ENCODE measurements at places on chromosomes 16 and 17.
A peak's percentile ranks its signal among the peaks of the same experiment; 100 is the strongest.

GRCh38 chr17:2361010-2361760 lies 23.9 kb downstream of the SGSM2 start:
- DNase-seq: no peak

DNA sequence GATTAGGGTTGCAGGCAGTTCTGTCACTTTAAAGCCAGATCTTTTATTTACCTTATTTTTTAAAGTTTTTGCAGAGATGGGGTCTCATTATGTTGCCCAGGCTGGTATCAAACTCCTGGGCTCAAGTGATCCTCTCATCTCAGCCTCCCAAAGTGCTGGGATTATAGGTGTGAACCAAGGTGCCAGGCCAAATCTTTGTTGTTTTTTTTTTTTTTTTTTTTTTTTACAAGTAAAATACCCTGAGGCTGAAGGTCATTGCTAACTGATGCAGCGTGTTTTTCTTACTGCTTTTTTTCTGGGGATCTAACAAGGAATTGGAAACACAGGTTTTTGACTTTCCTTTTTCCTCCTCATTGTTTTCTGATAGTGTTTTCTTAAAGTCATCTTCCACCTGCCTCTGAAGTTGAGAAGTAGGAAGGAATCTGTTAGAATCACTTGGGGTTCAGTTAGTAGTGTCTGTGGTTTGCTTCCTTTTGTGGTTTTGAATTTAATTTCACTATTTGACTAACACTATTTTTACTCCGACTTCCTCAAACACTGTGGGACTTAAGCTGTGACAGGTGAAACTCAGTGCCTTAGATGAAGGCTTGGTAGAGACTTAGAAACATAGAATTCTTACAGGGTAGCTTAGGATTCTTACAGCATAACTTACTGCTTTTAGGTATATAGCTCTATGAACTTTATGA lies 22.2 kb downstream of the CLTC start:
- DNase-seq: no peak

DNA sequence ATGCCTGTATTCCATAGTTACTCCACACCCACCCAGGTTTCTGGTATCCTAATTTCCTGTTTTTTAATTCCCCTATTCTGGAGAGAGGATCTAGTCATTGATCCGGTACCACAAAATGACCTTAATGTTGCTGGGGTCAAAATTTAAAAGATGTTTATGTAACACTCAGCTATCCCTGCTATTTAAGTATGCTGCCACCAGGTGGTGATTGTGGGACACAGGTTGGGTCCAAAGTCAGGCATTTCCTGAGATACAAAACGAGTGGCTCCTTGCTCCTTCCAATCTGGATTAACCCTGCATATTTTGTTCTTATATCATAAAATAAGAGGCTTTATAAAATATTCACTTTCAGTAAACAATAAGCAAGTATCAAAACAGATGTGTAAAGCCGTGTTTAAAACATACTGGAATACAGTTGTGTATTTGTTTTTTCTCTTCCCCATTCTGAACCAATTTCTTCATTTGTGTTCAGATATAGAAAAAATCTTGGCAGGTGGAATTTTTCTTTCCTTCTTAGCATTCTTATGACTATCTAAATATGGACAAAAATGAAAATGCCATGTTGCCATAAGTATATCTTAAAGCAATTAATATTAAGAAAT lies 16.3 kb downstream of the HS3ST4 start:
- DNase-seq: no peak

- no peak for DNase-seq
These were observed 18.6 kb downstream of the CCL17 start for GRCh38 chr16:57423152-57423551.

DNA sequence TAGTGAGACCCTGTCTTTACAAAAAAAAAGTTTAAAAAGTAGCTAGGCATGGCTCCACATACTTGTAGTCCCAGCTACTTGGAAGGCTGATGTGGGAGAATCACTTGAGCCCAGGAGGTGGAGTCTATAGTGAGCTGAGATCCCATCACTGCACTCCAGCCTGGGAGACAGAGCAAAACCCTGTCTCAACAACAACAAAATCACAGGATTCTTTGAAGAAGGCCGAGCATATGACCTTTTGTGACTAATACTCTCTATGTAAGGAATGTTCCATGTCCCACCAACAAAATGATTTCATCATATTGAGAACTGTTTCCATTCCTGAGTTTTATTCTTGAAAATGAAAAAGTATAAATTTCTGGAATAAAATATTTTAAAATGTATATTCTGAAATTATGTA lies 58.9 kb upstream of the EFCAB3 start:
- no peak for DNase-seq

DNA sequence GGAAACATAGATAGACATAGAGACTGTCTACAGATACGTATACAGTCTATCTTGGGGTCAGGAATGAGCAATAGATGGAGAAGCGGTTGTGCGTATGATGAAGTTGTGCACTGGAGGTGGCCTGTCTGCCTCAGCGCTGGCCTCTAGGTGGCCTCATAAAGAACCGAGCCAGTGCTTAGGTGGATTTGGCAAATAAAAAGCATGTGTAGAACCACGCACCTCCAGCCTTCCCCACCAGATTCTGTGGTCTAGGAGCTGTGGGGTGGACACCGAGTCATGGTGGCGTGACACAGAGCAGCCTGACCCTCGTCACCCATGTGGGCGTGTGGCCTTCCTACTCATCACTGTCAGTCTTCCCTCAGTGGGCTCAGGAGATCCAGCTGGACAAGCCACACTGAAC lies 34.0 kb downstream of the PGS1 start:
- peak; percentile 19 for DNase-seq

DNA sequence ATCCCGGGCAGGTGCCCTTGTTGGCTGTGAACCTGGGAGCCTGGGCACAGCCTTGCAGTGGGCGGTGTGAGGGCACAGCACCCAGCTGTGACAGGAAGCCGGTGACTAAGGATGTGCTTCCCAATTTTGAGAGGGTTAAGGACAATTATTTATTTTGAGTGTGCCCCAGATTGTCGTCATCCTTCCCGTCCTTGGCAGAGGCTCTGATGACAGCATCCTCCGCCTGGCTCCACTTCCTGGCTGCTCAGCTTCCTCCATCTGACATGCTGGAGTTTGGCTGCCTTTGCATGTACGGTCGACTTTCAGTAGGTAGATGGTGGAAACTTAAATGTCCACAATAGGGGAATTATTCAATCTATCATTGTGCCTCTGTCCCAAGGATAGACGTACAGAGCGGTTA lies 282.4 kb upstream of the EEF2KMT start:
- no peak for DNase-seq

DNA sequence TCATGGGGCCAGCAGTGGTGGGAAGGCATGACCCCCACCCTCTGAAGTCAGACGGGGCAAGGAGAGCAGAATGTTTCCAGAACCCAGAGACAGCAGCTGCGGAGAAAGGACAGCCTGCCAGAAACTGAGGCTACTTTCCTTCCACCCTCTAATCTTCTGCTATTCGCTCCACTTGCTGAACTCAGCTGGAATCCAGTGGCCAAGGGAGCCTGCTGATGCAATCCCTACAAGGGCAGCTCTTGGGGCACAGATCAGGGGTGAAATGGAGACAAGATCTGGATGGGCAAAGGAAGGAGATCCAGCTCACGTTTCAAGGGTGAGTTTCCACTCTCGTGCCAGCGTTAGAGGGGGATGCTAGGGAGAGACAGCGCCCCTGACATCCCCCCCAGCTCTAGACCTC lies 479.1 kb downstream of the SLC39A11 start:
- no peak for DNase-seq

- DNase-seq: no peak
These were observed 18.8 kb downstream of the STX4 start for GRCh38 chr16:31052114-31052513.

- no peak for DNase-seq
These were observed 34.7 kb downstream of the YPEL2 start for GRCh38 chr17:59366040-59366757.

DNA sequence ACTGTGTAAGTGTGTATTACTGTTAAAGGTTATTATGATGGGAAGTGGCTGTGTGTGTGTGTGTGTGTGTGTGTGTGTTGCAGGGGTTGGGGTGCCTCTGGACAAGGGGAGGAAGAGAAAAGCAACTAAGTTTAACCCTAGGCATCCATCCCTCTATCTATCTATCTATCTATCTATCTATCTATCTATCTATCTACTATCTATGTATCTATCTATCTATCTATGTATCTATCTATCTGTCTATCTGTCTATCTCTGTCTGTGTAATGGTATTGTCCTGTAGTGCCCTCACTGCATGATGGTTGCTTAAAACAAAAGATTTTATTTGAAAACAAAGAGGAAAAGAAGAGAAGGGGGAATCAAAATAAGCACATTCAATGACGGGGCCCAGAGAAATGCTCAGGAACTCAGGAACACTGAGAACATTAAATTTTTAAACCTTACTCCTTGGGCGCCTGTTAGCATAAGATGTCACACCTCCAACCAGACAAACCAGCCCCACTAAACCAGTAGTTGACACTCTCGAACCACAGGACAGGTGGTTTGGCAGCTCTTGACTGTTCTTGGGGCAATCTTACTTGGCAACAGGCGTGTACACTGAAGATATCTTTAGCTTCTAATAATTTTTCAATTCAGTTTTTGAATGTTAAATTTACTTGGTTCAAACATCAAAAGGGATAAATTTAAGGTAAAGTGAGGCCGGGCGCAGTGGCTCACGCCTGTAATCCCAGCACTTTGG lies 5.1 kb upstream of the RPL26 start:
- no peak for DNase-seq

GRCh38 chr16:48035142-48035541 lies 120.7 kb downstream of the ABCC12 start:
- no peak for DNase-seq

GRCh38 chr17:80956321-80957190 lies 35.1 kb upstream of the CHMP6 start:
- no peak for DNase-seq

DNA sequence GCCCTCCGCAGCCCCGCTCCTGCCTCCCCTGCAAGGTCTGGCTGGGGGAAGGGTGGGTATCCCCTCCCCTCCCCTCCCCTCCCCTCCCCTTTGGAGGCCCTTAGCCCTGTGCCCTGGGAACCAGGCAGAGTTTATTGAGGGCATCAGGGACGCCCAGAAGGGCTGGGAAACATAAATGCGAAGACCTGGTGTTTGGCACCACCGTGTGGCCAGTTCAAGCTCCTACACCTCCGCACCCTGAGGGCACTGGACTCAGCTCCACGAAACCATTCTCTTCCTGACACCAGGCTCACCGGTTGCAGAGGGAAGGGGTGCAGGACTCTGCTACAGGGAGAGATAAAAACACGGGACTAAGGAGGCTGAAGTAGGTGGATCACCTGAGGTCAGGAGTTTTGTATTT lies 1.0 kb upstream of the AIPL1 start:
- peak; percentile 61 for DNase-seq

GRCh38 chr17:3828151-3828851 lies 17.7 kb downstream of the NCBP3 start:
- no peak for DNase-seq

GRCh38 chr17:17061516-17061915 lies 19.3 kb downstream of the MPRIP start:
- no peak for DNase-seq

- no peak for DNase-seq
These were observed 13.3 kb upstream of the CNEP1R1 start for GRCh38 chr16:50011707-50012106.

- peak; percentile 26 for DNase-seq
These were observed 4.2 kb downstream of the CCDC42 start for GRCh38 chr17:8740486-8740885.
